ENCODE measurements at places on chromosomes 16 and 17. TPM values are rescaled to one million over a fixed set of nuclear protein-coding genes. Genes with fewer than 3 reads are reported as not detected.

CD68 gene
- 75.3 TPM for total RNA-seq

FBXO39 gene
- total RNA-seq, result 0.23 TPM

SNX20 gene
- 4.2 TPM for total RNA-seq

MYOCD gene
- 37.3 TPM for total RNA-seq

NUPR1 gene
- total RNA-seq, result 44.9 TPM

SLC12A3 gene
- 0.20 TPM for total RNA-seq

PRSS22 gene
- 52.7 TPM for total RNA-seq

METRNL gene
- total RNA-seq, result 45.8 TPM

SLC35B1 gene
- total RNA-seq, result 35.3 TPM

ITGA2B gene
- total RNA-seq, result 2.9 TPM

KCNJ2 gene
- total RNA-seq, result 2.5 TPM

FMNL1 gene
- total RNA-seq, result 30.7 TPM

KIF2B gene
- total RNA-seq, result not detected

TRPV3 gene
- total RNA-seq, result 5.7 TPM

GPR142 gene
- 0.20 TPM for total RNA-seq

SDR42E2 gene
- 0.26 TPM for total RNA-seq

Data from mucosa of gallbladder (tissue), 1 donor.